Fibroblast of upper back skin (primary cell): ENCODE measurements at places on chromosomes 3 and 15.

- DNase-seq = no peak
Measured at GRCh38 chr3:157075693-157076420, 84.1 kb downstream of the CCNL1 start.

DNA sequence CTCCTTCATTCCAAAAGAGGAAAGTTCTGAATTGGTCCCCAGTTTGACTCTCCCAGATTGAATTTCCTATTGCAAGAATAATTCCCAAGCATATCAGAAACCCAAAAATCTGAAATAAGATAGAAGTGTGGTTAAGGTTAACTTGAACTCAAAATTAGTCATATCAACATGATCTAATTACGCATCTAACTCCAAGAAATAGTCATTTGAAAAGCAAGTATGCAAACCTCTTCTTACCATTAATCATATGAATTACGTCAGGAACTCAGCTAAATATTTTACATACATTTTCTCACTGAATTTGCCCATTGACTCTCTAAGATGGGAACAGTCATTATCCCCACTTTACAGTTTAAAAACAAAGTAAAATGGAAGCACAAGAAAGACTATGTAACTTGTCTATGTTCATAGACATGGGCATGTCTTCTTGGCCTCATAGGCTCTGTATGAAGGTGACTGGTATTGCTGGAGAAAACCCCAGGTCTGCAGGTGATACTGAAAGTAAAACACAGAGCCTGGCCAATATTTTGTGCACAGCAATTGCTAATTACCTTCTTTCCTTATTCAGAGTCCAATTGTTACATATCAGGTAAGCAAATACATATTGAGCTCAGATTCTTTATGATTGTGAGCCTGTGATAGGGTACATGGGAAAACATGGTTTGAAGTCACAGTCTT is 139.2 kb downstream of the ATP8B4 start:
- DNase-seq = peak; percentile 16

DNA sequence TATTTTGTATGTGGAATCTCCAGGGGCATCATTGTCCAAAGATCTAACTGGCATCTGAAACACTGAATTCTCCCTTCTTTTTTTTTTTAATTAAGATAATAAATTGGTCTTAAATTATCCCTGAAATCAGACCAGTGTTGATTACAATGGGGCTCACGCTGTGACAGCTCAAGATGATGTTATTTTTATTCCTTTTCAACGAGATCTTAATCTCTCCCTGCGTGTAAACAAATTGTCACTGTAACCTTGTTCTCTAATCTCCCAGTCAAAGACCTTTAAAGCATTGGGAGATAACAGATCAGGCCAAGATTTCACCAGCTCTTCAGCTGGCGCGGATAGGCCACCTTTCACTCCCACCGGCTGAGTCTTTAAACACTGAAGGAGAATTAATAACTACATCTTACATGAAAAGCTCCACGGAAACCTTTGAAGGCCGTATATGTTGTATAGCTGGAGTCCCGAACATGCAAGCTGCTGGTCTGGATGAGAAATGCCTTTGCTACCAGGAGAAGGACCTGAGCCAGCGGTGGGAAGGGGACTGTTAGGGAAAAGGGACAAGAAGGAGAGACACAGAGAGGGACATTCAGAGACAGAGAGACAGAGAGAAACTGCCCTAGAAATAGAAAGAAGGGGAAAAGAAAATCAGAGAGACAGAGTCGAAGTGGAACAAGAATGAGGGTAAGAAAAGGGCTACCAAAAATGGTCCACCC is 418.8 kb upstream of the NR2F2 start:
- no peak for DNase-seq

DNA sequence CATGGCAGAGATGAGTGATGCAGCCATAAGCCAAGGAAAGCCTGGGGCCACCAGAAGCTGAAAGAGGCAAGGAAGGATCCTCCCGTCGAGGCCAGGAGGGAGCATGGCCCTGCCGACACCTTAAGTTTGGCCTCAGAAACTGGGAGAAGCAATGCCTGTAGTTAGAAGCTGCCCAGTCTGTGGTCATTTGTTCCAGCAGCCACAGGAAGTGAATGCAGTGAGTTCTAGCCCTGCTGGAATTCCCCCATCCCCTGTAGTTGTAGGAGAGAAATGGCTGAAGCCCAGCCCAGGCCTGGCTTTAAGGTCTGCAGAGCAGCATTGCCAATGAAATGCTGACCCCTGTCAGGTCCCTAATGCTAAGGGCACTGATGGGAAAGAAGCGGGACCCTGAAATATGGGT is 12.2 kb upstream of the CHSY1 start:
- no peak for DNase-seq

GRCh38 chr3:171497468-171497867 is 37.3 kb upstream of the TNIK start:
- no peak for DNase-seq

- no peak for DNase-seq
Measured at GRCh38 chr3:66228707-66229106, 7.9 kb downstream of the SLC25A26 start.

GRCh38 chr3:19471138-19471537 is 322.8 kb downstream of the KCNH8 start:
- no peak for DNase-seq

DNA sequence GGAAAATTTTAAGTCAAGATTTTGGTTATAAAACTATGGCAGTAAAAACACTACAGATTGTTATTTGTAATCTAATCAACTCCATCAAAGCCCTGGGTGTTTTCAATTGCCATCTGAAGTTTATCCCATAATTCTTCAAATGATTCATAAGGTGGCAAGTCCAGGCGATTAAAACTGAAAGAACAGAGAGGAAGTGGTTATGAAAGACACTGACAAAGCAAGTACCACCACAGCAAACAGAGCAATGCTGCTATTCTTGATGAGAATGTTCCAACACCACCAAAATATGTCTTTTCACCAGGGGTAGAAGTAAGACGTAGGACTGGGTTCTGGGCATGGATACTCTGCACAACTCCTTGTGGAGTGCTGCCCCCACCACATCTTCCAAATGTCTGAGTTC is 86.9 kb upstream of the PRTG start:
- no peak for DNase-seq

- peak; percentile 71 for DNase-seq
Measured at GRCh38 chr3:191369616-191370010, 39.3 kb upstream of the UTS2B start.
